Caco-2 (cell line): ENCODE measurements at places on chromosomes 5 and 9.
A peak's percentile ranks its signal among the peaks of the same experiment; 100 is the strongest.

GRCh38 chr5:96219580-96220281 lies 213.3 kb downstream of the PCSK1 start:
- DNase-seq, result no peak

DNA sequence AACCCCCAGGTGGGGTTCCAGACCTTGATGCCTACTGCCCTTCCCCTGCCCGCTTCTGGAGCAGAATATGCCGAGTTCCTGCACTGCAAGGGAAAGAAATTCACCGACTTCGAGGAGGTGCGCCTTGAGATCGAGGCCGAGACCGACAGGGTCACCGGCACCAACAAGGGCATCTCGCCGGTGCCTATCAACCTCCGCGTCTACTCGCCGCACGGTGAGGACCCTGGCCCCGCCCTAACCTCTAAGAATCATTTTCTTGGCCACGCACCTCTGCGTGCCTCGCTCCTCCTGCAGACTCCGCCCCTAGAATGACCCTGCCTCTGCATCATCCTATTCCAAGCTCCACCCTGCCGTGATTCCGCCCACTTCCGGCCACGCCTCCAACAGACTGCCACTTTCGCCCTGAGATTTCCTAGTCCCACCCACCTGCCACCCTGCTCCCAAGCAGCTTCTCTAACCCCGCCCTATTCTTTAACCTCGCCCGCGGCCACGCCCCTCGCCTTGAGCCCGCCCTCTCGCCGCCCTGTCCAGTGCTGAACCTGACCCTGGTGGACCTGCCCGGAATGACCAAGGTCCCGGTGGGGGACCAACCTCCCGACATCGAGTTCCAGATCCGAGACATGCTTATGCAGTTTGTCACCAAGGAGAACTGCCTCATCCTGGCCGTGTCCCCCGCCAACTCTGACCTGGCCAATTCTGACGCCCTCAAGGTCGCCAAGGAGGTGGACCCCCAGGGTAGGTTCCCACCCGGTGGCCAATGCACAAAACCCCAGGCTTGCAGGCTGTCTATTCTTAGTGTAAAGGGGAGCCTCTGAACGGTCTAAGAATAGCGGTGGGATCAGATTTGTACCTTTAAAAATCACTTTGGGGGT lies 15.6 kb downstream of the DNM1 start:
- peak; percentile 98 for DNase-seq

DNA sequence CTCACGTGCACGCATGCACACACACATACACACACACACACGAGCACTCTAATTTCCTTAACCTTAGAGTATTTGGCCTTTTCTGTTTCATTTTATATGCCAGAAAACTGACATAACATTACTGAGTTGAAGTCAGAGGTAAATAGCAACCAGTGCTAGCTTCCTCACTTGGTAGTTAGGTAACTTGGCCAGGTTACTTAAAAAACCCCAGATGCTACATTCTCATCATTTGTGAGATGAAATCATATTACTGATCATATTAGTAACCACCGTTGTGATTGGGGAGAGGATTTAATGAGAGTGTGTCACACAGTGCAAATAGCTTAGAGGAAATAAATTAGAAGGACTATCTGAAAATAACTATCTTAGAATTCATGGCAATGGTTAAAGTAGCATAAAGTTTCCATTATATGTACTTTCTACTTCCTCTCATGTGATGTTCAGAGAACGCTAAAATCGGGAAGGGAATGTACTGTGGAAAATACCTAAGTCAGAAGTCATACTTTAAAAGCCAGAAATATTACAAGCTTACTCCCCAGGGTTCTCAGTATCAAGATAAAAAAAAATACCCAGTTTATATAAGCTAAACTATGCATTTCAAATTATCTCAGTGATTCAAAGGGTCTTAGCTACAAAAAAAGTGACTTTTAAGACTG lies 120.5 kb downstream of the TUSC1 start:
- no peak for DNase-seq

- DNase-seq, result no peak
These were observed 6.7 kb upstream of the TMEM141 start for GRCh38 chr9:136784249-136784996.

DNA sequence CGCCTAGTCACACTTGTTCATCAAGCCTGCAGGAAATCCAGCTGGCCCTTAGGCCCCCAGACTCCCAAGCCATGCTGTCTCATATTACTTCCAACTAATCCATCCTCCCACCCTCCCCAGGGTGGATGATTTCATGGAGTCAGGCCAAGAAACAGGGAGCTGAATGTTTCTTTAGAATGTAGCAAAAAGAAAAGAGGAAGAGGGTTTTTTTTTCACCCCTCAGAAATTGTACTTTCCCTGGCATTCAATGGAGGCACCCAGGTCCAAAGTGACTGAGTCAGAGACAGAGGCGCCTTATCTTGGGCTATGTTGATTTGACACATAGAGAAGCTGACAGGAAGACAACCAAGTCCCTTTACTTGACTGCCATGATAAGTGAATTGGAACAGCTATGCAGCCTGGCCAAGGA lies 260.2 kb upstream of the NR4A3 start:
- DNase-seq, result no peak

- DNase-seq, result no peak
These were observed 277.7 kb downstream of the TMEM167A start for GRCh38 chr5:82799361-82800077.

GRCh38 chr5:92562065-92562464 lies 1019.0 kb downstream of the NR2F1-AS1 start:
- no peak for DNase-seq

- no peak for DNase-seq
These were observed 39.1 kb downstream of the FGD3 start for GRCh38 chr9:92986176-92987119.

GRCh38 chr5:154753792-154754191 lies 1.4 kb upstream of the LARP1 start:
- peak; percentile 51 for DNase-seq

- DNase-seq, result no peak
These were observed 60.0 kb downstream of the MAP1B start for GRCh38 chr5:72167257-72167656.

DNA sequence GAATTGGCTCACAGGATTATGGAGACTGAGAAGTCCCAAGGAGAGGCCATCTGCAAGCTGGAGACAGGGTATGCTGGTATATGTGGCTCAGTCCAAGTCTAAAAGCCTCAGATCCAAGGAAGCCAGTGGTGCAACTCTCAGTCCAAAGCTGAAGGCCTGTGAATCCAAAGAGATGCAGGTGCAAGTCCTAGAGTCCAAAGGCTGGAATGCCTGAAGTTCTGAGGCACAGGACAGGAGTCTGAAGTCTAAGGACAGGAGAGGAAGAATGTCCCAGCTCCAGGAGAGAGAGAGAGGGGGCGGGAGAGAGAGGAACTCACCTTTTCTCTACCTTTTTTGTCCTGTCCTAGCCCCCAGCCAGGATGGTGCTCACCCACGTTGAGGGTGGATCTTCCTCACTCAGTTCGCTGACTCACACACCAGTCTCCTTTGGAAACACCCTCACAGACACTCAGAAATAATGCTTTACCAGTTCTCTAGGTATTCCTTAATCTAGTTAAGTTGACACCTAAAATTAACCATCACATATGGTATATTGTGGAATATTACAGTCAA lies 49.6 kb downstream of the KCNN2 start:
- DNase-seq, result no peak

- DNase-seq, result peak; percentile 19
These were observed 568.0 kb upstream of the KLF4 start for GRCh38 chr9:108057421-108058134.

DNA sequence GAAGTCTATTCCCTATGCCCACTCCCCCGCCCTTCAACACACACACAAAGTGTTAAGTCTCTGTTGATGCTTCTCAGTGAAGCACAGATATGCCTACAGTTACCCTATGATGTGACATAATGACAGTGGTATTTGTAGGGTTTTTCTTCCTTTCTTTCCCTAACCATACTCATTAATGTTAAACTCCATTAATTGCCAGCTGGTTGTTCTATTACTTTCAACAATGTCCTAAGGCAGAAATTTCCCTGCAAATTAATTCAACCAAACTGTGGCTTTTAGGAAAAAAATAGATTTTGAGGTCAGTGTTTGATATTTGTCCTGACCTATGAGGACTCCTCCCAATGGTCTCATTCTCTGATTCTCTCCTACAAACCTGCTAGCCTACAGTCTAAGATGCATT lies 38.2 kb upstream of the SLCO6A1 start:
- no peak for DNase-seq

- no peak for DNase-seq
These were observed 2.3 kb upstream of the SPATA6L start for GRCh38 chr9:4668604-4669003.

- no peak for DNase-seq
These were observed 43.7 kb upstream of the SLIT3 start for GRCh38 chr5:169344629-169345028.

DNA sequence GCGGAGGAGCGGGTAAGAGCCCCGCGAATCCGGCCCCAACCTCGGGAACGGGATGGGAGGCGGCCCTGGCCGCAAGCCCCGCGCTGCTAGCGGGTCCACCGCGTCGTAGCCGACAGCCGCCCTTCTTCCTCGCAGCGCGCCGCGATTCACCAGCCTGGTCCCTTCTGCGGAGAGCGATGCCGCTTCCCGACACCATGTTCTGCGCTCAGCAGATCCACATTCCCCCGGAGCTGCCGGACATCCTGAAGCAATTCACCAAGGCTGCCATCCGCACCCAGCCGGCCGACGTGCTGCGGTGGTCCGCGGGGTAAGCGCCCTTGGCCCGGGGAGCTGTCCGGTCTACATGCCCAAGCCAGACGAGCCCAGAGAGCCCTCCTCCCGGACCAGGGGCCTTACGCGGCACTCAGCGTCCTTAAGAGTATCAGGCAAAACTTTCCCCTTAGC lies 335 bp downstream of the ROPN1L start:
- no peak for DNase-seq

DNA sequence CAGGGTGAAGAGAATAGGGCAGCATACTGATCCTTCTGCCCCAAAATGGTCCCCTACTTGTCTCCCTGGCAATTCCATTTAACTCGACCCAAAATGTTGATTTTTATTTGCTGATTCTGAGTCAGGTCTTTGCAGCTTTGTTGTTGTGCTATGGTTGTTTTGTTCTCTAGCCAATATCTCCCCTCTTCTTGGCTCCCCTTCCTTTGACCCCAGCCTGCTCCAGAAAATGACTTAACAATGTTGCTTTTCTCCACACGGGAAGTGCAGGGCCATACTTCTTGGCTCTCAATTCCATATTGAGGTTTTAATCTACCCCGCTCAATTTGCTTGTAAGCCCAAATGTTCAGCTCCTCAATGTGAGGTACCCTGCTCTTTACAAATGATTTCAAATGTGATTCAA lies 330.0 kb downstream of the RASEF start:
- DNase-seq, result no peak
